ENCODE measurements at places on chromosomes 6 and 20.

GRCh38 chr20:35320396-35321126 lies 28.3 kb upstream of the FAM83C start:
- peak; percentile 90 for DNase-seq

- no peak for DNase-seq
Measured at GRCh38 chr6:17556014-17556413, 44.1 kb upstream of the FAM8A1 start.

- DNase-seq: no peak
Measured at GRCh38 chr20:62965363-62965771, 12.9 kb downstream of the SLC17A9 start.

DNA sequence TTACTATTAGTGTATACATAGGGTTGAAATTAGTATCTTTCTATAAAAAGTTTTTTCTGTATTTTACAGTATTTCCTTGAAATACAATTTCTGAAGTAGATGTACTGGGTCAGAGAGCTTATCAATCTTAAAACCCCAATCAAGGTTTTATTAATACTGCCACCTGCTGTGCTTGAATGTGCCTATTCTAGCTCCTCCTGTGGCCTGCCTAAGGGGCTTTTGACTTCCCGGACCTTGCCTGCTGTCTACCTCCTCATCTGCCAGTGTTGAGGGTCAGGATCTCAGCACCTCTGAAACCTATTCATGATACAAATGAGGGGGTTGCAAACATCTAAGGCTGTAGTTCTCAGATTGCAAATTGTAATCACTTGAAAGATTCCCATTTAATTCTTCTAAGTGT lies 9.2 kb downstream of the PACRG start:
- DNase-seq: no peak

- no peak for DNase-seq
Measured at GRCh38 chr6:7242835-7243178, 70.2 kb downstream of the SSR1 start.

- DNase-seq: no peak
Measured at GRCh38 chr6:124064317-124065113, 260.9 kb downstream of the NKAIN2 start.

DNA sequence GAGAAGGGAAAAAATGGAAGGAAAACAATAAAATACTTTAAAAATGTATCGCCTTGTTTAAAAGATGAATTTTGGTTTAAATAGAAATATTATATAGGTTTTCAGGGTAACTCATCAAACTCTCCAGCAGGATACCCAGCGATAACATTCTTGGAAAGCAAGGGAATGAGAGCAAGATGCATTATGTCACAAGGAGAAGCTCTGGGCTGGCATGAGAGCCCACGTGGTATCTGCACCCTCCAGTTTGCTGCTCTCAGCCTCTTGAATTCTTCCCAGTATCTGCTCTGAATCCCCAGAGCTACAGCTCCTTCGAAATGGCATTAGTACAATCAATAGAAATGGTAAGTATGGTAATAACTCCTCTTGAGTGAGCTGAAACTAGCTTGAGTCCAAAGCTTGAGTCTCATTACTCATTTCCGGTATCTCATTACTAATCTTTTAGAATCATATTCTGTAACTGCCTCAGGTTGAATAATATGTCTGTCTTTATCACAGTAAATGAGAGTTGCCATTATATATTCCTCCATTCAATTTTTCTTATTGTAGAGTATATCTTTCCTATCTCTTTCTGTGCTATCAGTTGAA lies 4.9 kb upstream of the TMEM242 start:
- no peak for DNase-seq

- DNase-seq: no peak
Measured at GRCh38 chr6:137213331-137213740, 5.8 kb downstream of the IFNGR1 start.

DNA sequence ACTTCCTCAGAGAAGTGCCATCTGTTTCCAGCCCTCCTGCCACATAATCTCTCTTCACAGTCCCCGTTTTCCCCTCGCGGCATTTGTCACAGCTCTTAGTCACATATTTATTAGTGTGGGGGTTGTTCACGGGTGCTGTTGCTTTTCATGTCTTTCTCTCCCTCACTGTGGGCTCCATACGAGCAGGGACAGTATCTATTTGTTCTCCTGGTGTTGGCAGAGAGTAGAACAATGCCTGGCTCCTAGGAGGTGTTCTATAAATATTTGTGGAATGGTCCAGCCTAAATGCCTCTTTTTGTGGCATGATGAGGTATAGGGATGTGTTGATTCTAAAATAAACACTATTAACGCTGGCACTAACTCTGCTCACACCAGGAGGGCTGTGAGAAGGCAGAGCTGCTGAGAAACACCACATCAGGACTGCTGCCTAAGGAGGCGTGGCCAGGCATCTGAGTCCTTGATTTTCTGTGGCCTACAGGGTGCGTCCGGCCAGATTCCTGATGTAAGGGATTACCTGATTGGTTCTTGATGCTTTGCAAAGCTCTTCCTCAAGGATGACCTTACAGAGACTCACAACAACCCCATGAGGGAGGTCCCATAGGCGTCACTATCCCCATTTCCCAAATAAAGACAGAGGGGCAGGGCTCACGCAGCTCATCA lies 219.8 kb upstream of the ARID1B start:
- peak; percentile 40 for DNase-seq

DNA sequence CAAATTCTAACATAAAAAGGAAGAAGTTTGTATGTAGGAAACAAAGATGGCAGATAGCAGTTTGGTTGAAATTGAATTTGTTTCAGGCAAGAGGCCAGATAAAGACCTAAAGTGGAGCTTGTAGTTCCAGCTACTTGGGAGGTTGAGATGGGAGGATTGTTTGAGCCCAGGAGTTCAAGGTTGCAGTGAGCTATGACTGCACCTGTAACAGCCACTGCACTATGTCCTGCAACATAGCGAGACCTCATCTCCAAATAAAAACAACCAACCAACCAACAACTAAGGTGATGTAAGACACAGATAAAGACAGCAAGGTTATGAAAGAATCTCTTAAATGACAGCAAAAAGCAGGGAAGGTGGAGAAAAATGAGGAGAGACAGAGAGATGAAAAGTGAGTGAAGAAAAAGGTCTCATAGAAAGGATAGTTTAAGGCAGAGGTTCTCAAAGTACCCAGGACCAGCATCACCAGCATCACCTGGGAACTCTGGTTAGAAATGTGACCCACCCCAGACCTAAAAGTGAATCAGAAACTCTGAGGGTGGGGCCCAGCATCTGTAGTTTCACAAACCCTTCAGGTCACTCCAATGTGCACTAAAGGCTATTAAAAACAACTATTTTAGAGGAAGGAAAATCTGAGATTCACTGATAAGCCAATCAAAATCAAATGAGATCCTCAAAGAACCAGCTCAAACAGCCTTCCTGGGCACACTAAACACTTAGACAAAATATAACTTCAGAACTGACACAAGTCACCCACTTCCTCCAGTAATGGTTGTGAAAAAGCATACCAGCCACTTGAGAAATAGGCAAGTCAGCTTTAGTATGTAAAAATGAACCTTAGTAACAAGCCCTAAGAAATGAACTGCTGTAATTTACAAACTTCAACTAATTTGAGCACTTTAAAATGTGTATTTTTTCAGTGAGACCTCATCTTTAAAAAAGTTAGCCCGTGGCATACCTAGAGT lies 57.6 kb downstream of the FAM184A start:
- DNase-seq: no peak

- no peak for DNase-seq
Measured at GRCh38 chr20:19211252-19211651, 1.2 kb upstream of the SLC24A3 start.

GRCh38 chr6:42901538-42901957 lies 14.3 kb upstream of the PTCRA start:
- DNase-seq: peak; percentile 78

GRCh38 chr6:30092852-30093543 lies 17.4 kb upstream of the RNF39 start:
- DNase-seq: no peak

GRCh38 chr20:6705106-6705766 lies 62.2 kb upstream of the BMP2 start:
- DNase-seq: peak; percentile 52

DNA sequence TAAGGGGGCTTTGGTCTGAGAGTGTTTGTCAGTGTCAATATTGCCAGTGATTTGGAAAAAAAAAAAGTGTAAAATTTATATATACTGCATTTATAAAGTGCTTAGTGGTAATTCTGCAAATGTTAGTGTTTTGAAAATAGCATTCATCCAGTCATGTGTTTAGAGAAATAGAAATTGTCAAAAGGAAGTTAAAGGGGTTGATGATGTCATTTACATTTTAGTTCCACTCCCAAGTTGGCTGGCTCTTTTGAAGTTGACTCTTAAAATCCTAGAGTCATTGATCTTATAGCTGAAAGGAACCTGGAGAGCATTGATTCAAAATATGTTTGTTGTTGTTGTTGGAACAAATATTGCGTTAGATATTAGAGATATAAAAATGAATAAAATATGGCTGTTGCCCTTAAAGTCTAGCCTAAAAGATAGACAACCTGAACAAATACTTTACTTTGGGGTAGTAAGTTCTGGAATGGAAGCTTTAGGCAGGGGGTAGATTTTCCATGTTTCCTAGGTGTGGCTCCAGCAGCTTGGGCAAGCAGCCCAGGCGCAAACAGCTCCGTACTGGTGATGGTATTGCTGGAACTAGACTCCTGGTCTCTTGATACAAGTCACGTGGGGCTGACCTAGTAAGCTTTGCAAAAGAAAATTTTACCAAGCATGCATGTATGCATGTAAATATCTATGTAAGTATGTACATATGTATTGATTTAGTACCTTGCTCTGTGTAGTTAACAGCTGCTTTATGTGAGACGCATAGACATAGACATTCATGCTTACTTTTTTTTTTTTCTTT lies 46.3 kb downstream of the HIVEP1 start:
- DNase-seq: no peak

DNA sequence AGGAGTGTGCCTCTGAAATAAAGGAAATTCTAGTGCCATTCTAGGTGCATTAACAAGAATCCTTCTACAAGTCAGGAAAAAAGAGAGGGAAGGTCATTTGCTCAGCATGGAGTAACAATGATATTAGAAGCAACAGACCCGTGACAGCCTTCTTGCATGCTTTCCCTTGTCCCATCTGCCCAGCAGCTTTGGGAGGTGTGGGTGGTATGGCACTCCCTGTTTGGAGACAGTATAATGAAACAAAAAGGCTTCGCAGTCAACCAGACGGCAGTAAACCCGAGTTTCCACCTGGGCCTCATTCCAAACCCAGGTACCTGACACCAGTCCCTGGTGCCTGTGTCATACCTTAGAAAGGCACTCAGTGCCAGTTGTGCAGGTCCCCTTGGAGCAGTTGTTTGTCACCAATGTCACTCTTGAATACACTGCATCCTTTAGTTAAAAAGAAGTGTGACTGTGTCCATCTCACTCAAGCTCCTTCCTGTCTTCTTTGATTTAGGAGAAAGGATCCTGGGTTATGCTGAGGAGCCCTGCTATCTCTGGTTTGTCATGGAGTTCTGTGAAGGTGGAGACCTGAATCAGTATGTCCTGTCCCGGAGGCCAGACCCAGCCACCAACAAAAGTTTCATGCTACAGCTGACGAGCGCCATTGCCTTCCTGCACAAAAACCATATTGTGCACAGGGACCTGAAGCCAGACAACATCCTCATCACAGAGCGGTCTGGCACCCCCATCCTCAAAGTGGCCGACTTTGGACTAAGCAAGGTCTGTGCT lies 14.7 kb downstream of the STK35 start:
- DNase-seq: no peak

DNA sequence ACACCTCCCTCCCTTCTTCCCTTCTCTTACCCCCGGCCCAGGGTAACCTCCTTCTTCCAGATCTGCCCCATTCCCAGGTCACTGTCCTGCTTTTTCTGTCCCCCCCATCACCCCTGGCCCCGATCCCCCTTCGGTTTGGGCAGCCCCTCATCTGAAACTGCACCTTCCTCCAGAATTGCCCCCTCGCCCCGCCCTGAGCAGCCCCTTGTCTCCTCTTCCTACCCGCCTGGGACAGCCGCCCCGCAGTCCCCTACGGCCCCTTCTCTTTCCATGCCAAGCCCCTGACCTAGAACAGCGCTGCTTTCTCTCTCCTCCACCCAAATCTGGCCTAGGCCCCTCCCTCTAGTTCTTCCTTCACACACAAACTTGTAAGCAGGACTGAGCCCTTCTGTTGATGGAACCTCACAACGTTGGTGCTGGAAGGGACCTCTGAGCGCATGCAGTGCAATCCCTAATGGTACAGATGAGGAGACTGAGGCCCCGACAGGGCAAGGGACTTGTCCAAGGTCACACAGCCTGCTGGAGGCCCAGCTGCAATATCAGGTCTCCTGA lies 630 bp downstream of the PPP2R5D start:
- DNase-seq: no peak

- DNase-seq: no peak
Measured at GRCh38 chr6:54503144-54503543, 194.9 kb downstream of the TINAG start.

- no peak for DNase-seq
Measured at GRCh38 chr6:138235693-138236092, 17.4 kb upstream of the PBOV1 start.

- DNase-seq: peak; percentile 61
Measured at GRCh38 chr20:7695051-7695495, 245.2 kb downstream of the HAO1 start.

DNA sequence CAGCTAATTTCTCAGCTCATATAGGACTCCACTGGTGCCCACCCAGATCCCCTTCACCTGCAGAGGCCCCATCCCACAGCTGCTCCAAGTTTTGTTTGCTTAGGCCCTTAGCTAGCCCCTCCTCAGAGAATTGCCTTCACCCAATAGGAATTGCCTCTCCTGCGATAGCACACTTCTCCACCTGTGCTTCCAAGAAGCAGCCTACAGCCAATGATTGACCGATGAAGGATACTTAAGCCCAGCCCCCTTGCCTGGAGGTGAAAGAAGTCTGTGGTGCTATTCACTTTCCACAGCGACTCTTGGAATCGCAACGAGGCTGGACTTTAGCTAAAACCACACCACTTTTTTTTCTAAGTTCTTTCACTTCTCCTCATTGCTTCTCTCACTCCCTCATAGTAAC lies 353.2 kb upstream of the BTBD3 start:
- DNase-seq: no peak

GRCh38 chr20:13772529-13772928 lies 12.2 kb downstream of the ESF1 start:
- DNase-seq: no peak

DNA sequence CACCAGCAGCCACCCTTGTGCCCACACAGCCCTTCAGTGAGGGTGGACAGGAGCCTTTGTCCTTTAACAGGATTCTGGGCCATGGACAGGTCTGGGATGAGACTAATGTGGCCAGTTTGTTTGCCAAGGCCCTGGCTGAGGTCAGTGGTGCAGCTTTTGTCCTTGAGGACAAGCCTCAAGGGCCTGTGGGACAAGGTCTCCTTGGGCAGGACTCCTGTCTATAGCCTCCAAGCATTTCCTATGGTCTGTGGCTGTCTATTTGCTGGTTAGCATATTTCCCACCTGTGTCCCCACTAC lies 44.1 kb downstream of the SUN5 start:
- DNase-seq: no peak

- peak; percentile 78 for DNase-seq
Measured at GRCh38 chr20:47137231-47137870, 219.1 kb downstream of the ZMYND8 start.

- no peak for DNase-seq
Measured at GRCh38 chr20:58137236-58137635, 91.2 kb downstream of the ANKRD60 start.

Measured in fibroblast of skin of right quadriceps (primary cell).